ENCODE measurements at places on chromosomes 4 and X.

DNA sequence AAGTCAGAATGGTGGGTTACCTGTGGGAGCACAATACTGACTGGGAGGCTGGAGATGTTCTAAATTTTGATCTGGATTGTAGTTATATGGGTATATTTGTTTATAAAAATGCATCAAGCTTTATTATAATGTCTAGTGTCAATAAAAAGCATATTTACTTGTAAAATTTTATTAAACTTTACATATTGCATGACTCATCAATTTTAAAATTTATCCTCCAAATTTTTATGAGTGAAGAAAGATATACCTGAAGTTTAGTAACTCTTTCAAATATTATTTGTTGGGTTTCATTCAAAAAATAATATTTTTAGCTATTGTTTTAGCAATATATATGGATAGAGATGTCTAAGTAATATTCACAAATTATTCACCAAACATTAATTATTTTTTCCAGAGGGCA lies 103.0 kb downstream of the ANXA5 start:
- no peak for DNase-seq

- DNase-seq = no peak
Observed at GRCh38 chrX:137550665-137551261, 15.2 kb upstream of the ZIC3 start.

DNA sequence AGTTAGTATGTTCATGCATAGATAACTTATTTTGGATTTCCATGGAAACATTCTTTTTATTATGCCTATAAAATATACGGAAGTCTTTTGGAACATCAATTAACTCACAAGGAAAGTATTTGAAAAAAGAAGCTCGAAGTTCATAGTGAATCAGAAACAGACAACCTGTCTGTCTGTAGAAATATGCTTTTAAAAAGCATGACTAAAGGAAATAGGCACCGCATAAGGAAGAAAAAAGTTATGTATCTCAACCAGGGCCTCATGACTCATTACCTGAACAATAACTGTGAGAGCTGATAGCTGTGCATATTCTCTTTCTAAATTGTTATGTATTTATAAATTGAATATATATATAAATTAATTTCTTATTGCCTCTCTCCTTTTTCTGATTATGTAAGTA lies 324.1 kb downstream of the TLL1 start:
- DNase-seq = no peak

- no peak for DNase-seq
Observed at GRCh38 chr4:186260117-186260503, 5.9 kb upstream of the F11 start.

GRCh38 chr4:12122316-12122715 lies 693.6 kb upstream of the HS3ST1 start:
- no peak for DNase-seq

GRCh38 chr4:172892300-172892699 lies 276.3 kb upstream of the GALNT7 start:
- no peak for DNase-seq

DNA sequence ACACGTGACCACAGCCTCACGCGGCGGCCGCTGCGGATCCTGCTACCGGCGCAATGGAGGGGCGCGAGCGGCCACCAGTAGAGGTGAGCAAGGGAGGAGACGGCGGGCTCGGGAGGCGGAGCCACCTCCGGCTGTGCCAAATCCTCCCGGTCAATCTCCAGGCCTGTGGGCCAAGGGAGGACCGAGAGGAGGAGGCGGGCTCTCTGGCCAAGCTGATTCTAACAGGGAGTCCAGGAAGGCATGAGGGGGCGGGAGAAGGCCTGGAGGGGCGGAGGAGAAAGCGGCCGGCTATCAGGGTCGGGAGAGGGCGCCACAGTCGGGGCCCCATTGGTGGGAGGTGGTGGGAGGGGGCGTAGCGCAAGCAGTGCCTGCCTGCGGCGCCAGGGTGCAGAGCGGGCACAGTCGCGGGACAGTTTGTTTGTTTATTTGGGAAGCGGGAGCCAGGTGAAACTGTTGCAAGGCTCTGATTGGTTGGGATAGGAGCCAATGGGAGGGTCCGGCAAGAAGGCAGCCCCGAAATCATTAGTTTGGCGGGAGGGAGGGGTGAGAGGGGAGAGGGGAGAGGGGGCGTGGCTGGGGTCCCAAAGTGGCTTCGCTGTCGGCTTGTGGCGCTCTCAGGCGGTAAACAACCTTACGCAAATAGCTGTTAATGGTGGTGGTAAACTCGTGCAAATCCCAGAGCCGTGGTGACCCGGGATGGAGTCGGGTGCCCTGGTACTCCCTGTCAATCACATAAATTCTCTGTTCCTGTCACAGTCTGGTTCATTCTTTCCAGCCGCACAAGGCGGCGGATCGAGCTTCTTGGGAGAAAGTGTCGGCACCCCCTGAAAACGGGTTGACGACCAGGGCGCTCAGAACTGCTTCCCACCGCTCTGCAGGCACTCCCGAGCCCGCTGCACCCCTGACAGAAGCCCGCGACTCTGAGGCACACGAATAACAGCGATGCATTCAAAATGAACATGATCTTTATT lies at the start of gene IRS4:
TSS of gene IRS4 (minus strand) at position 55 of the 971 bp plus-strand sequence.
- DNase-seq = no peak

DNA sequence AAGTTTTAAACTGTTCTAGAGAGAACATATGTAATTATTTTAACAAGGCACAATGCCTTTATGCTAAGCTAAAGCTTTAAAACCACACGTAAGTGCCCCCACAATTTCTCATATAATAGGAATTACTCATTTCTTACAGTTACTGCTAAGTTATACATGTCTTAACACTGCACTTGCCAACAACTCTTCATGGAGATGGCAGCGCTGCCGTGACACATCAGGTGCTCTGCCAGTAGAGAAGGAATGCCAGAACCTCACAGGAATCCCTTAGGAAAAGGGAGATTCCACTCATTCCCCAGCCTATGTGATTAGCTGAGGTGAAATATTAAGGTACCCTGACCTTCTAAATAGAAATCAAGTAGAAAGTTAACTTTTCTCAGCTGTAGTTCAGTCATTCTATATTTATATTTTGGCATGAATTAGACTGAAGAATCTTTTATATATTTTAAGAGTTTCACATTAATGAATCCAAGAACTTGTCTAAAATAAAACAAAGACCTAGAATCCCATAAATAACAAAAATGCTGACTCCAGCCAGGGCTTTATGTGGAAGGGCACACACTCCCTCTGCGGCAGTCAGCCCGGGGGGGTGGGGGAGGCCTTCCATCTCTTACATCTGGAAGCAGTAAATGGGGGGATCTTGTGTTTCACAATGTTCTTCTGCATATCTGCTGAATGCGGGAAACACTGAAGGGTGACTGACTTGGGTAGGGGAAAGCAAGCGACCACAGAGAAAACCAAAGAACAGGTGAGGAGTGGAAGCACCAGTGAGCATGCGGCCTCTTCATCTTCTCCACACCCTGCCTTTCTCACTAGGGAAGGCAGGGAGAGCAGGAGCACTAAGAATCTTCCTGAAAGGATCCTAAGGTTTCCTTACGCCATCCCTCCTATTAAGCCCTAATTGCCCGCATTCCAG lies 23.7 kb downstream of the ACSL1 start:
- no peak for DNase-seq

DNA sequence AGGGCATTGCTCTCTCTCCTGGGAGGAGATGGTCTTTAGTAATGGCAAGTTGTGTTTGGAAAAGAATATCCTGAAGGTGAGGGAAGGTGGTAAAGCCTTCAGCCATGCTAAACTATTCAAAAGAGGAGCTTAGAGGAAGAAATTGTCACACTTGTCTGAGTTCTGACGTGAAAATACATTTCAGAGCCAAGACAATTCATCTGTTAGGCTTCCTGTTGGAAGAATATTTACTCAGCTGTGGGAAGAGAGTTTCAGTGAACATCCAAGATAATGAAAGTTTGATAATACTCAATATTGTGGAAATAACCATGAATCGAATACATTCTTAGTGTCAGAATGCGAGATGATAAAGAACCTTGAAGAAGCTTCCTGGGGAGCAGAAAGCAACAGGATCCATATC lies 143.3 kb downstream of the GPAT3 start:
- DNase-seq = no peak

- no peak for DNase-seq
Observed at GRCh38 chrX:99142745-99143144, 1267.3 kb downstream of the PCDH19 start.

- DNase-seq = no peak
Observed at GRCh38 chrX:132819711-132820264, 138.6 kb downstream of the HS6ST2 start.

DNA sequence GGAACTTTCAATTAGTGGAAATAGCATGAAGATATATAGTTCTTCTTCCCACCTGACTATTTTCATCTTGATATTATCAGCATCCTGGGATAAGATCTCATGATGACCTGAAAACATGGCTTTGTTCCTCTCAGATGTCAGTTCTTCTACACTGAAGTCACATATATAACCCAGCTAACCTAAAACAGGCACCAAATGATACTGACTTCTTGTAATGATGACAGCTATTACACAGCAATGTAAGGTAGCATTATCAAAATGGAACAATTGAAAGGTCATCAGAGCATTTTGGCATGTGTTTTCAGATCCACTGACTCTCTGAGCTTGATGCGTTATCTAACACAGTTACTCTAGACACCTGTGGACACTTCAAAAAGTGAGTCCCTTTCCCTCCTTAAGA lies 469.9 kb downstream of the INPP4B start:
- DNase-seq = no peak

DNA sequence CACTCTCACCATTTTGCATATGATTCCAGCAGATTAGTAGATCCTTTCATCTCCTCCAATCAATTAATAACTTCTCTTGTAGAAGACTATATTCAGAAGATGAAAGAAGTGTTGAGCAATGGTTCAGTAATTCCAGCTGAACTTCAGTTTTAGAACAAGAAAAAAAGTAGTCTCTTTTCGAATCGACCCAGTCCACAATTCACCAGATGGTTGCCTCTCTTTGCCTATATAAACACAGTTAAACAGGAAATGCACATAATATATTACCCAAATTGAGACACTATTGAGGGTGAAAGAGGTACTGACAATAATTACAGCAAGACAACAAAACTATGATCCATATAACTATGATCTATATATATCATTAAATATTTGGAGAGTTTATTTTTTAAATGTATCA lies 16.8 kb upstream of the FAM241A start:
- no peak for DNase-seq

DNA sequence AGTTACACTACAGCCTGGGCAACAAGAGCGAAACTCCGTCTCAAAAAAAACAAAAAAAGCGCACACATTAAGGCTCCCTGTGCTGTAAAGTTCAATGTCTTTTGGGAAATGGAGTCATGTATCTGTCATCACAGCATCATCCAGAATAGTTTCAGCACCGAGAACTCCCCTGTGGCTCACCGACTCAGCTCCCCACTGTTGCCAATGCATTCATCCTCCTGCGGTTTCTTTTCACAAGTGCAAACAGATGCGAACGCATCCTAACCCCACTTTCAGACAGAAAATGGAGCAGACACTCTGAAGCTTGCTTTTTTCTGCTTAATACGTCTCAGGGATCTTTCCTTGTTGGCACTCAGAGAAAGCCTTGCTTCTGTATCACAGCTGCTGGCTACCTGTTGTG lies 13.8 kb upstream of the SH3TC1 start:
- no peak for DNase-seq

GRCh38 chr4:25882226-25882625 lies 19.4 kb upstream of the SEL1L3 start:
- DNase-seq = no peak

GRCh38 chr4:150126201-150126863 lies 48.1 kb downstream of the DCLK2 start:
- DNase-seq = no peak

DNA sequence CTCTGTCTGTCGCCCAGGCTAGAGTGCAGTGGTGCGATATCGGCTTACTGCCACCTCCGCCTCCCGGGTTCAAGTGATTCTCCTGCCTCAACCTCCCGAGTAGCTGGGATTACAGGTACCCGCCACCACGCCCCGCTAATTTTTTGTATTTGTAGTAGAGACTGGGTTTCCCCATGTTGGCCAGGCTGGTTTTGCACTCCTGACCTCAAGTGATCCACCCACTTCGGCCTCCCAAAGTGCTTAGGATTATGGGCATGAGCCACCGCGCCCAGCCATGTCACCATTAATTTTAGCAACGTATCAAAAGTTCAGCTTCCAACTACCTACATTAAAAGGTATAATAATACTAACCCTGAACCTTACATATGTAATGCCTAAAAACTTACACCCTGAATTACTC lies 940 bp upstream of the UTP3 start:
- no peak for DNase-seq

- no peak for DNase-seq
Observed at GRCh38 chr4:154208424-154208823, 283.2 kb downstream of the DCHS2 start.
